Stimulated activated CD4-positive, alpha-beta T cell treated with anti-CD3 and anti-CD28 coated beads, Interleukin-12 subunit alpha, Interleukin-12 subunit beta, amount 100 ng/mL, for 24 hours (primary cell): ENCODE measurements at places on chromosomes 4 and X.

GRCh38 chrX:3425031-3425430, 78.6 kb upstream of the MXRA5 start:
- DNase-seq: no peak

GRCh38 chr4:81684352-81684751, 212.6 kb upstream of the RASGEF1B start:
- DNase-seq: no peak

DNA sequence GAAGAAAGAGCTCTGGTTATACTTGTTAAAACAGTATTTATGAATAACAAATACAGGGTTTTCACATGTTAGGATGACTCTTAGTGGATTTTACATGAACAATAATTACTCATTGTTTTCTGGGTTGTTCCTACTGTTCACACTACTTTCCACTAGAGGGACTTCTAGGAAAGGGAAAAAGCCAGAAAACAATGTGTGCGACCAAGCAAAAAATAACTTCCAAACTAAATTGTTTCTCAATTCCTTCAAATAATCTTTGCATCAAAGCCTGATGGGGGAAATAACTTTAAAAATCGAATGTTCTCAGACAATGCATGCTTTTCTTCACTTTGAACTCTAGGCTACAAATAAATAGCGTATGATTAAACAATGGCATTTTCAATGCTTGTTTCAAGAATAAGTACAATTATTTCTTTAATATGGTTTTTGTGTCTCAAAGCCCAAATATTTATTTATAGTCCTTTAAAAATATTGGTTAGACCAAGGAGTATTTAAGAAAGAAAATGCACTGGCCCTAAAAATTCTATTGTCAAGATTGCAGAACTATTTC, 72.1 kb upstream of the ETNPPL start:
- no peak for DNase-seq

DNA sequence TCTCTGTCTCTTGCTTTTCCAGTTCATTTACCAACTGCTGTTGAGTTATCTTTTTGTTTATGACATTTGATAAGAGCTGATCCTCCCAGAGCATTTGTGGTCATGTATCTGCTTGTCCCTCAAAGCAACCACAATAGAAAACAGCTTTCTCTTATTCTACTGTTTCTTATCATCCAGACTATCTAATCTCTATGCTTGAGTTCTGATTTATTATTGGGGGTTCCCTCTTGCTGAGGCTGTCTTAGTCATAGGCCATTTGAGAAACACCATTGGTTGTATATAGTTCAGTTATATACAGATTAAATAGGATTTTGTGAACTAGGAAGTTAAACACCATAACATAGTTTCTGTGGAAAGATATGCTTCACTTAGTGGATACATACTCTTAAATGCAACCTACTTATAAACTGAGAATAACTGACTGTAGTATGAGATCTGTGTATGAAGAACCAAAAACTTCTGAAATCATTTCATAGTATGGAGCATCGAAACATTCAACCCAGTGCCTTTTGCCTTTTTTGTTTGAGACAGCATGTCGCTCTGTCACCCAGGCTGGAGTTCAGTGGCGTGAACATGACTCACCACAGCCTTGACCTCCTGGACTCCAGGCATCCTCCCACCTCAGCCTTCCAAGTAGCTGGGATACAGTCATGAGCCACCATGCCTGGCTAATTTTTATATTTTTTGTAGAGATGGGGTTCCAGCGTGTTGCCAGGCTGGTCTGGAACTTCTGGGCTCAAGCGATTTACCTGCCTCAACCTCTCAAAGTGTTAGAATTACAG, 75.8 kb downstream of the STIM2 start:
- DNase-seq: no peak

DNA sequence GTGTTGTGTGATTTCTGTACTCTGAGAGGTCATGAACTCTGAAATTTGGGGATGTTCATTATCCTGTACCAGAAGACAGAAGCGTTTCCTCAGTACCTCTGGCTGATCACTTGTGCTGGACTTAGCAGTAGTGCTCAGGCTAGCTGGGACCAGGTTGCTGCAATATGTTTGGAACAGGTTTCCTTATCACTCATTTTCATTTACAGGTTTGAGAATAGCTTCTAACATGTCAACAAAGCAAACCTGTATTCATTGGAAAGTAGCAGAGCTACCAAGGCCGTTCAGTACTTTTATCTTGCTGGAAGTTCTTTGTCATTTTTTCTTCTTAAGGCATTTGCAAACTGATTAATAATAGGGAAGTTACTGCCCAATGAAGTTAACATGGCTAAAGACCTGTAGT, 242.9 kb upstream of the ANKRD50 start:
- DNase-seq: no peak

- DNase-seq: no peak
Observed at GRCh38 chrX:85454295-85454694, 74.8 kb upstream of the POF1B start.

GRCh38 chrX:139691843-139692505, 16.0 kb downstream of the MCF2 start:
- no peak for DNase-seq

DNA sequence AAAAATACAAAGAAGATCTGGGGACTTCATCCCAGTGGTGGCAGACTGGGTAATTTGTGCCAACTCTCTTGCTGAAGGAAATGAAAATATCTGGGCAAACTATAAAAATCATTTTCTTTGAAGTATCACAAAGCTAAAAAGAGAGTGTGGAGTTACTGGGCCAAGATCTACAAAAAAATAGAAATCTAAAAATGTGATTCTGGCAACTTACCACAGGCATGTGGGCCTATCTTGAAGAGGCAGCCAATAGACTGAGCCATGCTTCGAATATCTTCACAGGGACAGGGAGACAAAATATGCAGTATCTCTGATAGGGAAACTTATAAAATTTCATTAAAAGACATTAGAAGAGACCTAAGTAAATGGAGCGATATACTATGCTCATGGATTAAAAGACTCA, 168.8 kb downstream of the RCHY1 start:
- no peak for DNase-seq

DNA sequence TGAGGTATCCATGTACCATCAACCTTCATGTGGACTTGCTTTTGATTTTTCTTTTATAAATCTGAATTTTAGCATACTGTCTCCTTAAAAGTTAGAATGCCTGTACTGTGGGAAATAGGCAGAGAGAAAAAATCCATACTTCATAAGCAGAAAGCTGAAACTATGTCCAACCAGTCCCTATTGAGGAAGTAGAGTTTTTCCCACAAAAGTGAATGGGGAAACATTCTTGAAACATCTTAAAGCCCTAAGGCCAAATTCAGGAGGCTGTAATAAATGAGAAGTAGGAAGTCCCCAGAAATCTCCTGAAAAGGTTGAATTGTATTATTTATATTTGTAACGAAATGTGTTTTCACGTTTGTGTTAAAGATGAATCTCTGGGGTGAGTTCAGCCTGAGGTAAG, 56.3 kb downstream of the ENOX2 start:
- DNase-seq: no peak

GRCh38 chr4:16807355-16807754, 91.1 kb downstream of the LDB2 start:
- no peak for DNase-seq

- no peak for DNase-seq
Observed at GRCh38 chrX:71140440-71140839, 4.2 kb upstream of the NLGN3 start.

DNA sequence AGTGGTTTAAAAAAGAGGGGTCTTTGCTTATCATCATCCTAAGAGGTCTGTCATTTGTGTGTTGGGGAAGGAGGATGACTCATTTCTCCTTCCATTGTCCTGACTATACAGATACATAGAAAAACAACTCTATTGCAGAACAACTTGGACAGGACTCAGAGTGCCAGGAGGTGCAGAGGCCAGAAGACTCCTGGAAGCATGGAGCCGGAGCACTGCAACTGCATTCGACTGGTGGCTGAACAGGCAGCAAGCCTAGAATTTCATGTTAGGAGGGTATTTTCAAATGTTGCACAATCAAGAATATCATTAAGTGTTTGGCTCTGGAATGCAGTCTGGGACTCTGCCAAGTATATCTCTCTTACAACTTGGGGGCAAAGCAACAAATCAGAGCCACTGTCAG, 35.0 kb upstream of the MAML3 start:
- DNase-seq: no peak

GRCh38 chr4:153261914-153262313, 57.7 kb downstream of the TRIM2 start:
- DNase-seq: no peak

DNA sequence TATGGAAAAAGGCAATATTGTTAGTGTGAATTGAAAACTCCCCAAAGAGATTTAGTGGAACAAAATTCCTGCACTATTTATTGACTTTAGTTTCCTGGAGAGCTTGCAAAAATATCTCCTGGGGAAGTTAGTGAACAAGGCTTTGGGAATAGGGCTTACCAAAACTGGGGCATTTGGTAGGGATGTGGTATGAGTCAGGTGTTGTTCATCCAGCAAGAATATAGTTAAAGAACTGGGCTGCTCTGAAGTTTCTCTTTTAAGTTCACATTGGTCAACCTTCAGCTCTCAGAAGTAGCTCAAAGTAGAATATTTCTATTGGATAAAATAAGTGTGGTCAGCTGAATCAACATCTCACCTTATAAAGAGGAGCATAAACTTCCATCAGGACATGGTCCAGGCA, 185.0 kb downstream of the CPE start:
- DNase-seq: no peak

DNA sequence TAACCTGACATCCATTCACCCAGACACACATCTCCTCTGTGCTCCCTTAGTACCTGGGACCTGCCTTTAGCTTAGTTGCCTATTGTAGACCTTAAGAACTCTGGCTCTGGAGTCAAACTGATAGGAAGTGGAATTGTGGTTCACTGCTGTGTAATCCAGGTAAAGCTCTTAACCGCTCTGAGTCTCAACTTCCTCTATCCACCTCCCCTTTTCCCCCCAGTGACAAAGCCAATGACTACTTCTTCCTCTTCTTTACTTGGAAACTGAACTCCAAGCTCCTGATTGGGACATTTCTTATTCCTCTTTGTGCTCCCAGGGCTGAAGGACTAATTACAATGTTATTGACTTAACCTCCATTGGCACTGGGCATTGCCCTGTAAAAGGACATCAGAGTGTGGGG, 94.1 kb downstream of the DRD5 start:
- DNase-seq: no peak

- no peak for DNase-seq
Observed at GRCh38 chrX:1210844-1211243, 1.6 kb downstream of the CRLF2 start.

- no peak for DNase-seq
Observed at GRCh38 chr4:174708381-174708780, 120.7 kb downstream of the GLRA3 start.

- no peak for DNase-seq
Observed at GRCh38 chr4:17780501-17781299, 721 bp downstream of the FAM184B start.

DNA sequence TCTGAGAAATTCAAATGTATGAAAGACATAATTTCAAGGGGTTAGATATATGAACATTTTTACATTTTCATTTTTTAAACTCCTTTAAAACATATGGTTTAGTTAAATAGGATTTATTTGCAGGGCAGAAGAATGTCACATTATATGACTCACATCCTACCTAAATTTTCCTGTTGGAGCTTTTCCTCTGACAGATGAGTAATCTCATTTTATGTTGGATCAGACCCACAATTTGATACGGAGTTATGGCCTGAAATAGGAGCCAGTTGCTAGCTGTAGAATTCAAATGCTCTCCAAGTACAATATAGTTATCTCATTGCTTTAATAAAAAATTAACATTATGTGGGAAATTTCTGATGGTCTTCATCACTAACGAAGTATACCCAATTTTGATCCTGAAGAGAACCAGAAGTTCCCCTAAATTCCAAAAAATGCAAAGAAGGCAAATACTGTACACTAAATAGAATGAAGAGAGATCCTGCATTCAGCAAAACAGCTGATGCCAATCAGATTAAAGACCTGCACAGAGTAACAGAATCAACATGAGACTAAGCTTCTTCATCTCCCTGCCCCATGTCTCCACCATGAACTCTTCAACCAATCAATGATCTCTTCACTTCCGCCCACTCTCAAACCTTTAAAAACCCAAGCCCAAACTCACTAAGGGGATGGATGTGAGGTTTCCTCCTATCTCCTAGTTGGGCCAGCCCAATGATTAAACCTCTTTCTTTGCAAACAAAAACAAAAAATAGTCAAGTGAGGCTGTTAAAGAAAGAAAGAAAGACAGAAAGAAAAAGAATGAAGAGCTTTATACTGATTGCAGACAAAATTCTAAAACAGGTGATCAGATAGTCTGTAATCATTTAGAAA, 10.9 kb upstream of the EXOSC9 start:
- DNase-seq: no peak

DNA sequence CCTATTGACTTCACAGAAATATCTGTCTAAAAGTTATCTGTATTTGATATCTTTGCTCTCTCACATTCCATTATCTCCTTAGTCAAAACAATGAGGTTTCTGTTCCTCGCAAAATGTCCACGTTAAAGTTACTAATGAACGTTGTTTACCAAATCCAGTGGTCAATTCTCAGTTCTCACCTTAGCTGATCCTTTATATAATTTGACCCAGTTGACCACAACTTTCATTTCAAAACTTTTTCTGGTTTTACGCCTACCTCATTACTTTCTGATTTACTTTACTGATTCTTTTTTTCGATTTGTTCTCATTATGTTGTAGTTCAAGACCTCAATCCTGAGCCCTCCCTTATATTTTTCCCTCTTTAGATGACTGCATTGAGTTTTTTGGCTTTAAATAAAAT, 186.6 kb downstream of the IL1RAPL1 start:
- no peak for DNase-seq

DNA sequence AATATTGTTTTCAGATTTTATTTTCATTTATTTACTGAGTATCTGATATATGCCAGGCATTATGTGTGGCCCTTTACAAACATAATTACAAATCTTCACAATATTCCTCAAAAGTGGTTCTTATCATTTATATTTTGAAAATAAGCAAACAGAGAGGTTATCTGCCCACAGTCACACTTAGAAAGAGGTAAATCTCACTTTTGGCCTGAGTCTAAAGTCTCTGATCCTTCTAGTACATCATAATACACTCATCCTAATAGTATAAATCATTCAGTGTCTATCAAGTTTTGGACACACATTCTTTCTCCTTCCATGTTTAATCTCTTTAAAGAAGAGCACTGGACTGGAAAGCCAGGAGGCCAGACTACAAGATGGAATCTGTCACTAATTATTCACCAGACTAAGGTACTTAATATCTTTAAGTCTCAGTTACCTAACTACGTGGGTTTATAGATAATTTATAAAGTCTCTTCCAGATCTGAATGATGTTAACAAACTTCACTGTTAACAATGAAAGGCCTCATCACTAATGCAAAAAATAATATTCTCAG, 281.3 kb downstream of the PPP3CA start:
- no peak for DNase-seq

DNA sequence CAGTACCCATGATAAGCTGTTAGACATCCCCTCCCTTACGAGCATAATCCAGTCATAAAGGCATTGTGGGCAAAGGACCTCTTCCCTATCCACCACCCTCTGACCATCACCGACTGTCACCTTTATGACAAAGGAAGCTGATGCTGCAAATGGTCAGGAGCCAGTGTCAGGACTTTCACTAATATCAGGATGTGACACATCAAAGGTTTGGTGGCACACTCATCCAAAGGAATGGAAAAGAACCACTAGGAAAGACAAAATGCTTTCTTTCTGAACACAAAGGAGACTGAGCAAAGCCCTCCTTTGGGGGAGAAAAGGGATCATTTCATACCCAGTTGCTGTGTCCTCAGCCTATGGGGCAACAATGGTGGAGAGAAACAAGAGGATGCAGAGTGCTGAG, 66.9 kb upstream of the PROM1 start:
- DNase-seq: no peak
